Muscle of arm (tissue), 14 donors: ENCODE measurements at places on chromosomes 5 and 9.

DNA sequence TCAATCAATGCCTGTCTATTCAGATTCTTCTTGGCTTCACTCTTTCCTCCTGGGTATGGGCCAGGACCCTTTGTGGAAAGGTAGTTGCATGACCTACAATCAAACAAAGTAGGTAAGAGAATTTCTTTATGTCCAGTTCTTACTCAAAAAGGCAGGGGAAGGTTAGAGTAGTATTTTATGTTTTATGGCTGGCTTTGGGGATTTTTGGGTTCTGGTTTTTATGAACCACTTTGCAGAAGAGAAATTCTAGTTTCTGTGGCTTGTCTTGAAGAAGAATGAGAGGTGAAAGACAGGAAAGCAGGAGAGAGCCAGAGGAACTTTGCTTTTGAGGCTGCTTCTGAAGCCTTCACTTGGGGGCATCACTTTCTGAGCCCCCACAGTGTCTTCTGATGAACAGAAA is 14.7 kb upstream of the CRHBP start:
- DNase-seq: no peak

GRCh38 chr5:111348661-111349329 is 124.6 kb downstream of the CAMK4 start:
- DNase-seq: no peak

- DNase-seq: no peak
Observed at GRCh38 chr5:90136952-90137528, 272.5 kb downstream of the CETN3 start.

GRCh38 chr9:33809506-33809905 is 7.5 kb upstream of the UBE2R2 start:
- no peak for DNase-seq

GRCh38 chr9:126528111-126528510 is 85.6 kb upstream of the LMX1B start:
- DNase-seq: no peak

DNA sequence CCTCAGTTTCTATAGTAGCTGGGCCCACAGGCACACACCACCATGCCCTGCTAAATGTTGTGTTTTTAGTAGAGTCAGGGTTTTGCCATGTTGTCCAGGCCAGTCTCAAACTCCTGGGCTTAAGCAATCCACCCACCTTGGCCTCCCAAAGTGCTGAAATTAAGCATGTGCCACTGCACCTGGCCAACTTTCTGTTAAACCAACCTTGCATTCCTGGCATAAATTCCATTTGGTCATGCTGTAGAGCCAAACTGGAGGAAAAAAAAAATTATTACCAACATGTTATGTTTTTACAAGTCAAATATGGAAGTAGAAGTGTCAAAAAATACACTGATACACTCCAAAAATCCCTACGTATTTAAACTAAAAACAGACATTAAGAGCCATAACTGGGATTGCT is 54.1 kb downstream of the ERMP1 start:
- no peak for DNase-seq

GRCh38 chr5:174182111-174182510 is 136.6 kb downstream of the NSG2 start:
- DNase-seq: no peak

DNA sequence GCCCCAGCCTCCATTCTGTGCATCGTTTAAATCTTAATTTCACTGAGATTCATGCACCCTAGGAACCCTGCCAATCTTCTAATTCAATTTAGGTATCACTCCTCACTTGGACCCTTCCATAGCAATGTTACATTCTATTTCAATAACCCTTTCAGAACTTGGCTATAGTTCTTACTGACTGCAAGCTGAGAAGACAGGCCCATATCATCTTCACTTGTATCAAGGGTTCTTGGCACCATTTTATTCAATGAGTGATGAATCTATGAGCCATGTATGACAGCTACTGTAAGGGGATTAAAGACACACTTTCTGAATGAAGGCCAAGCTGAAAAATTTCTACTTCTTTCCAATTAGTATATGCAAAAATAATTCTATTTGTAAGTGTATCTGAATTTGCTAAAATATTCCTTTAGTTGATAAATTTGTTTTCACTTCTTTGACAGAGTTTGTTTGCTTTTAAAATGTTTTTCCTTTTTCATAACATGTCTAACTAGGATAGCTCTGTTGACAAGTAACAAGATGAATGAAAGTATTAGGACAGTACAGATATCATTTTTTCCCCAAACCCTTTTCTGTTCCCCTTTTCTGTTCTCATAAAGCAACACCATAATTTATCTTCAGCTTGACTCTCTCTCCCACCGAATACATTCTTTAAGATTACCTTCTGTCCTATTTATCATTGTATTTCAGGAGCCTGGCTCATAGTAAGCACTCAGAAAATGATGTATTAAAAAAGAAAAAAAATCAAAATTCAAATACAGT is 9.6 kb downstream of the ITGA2 start:
- no peak for DNase-seq

DNA sequence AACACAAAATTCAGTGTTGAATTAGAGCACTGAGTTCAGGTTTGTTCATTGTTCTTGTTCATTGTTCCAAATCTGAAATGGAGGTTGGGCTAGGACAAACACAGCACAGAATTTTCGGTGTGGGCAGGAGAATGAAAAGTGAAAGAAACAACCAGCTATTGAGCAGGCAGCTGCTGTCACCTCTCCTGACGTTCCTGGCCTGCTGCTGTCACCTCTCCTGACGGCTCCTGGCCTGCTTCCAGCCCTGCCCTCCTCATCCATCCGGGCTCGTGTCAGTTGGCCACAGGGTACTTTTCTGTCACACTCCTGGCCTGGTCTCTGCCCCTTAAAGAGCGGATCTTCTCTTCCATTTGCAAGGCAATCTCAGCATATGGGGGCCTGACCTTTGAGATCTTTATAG is 45.2 kb upstream of the CKMT2 start:
- DNase-seq: no peak

- no peak for DNase-seq
Observed at GRCh38 chr9:14907360-14907685, 2.9 kb downstream of the FREM1 start.

DNA sequence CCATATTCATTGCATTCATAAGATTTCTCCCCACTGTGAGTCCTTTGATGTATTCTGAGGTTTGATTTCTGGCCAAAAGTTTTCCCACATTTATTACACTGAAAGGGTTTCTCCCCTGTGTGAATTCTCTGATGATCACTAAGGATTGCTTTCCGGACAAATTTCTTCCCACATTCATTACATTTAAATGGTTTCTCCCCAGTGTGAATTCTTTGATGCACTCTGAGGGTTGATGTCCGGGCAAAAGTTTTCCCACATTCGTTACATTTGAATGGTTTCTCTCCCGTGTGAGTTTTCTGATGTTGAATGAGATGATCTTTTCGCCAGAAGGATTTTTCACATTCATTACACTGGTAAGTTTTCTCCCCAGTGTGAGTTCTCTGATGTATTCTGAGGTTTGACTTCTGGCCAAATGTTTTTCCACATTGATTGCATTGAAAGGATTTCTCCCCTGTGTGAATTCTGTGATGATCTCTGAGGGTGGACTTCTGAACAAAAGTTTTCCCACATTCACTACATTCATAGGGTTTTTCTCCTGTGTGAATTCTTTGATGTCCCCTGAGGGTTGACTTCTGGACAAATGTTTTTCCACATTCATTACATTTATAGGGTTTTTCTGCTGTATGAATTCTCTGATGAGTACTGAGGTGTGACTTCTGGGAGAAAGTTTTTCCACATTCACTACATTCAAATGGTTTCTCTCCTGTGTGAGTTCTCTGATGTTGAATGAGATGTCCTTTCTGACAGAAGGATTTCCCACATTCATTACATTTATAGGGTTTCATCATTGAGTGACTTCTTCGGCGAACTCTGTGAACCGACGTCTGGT is 18.8 kb downstream of the ZNF510 start:
- DNase-seq: no peak

GRCh38 chr5:180330810-180331646 is 22.1 kb downstream of the GFPT2 start:
- DNase-seq: no peak

DNA sequence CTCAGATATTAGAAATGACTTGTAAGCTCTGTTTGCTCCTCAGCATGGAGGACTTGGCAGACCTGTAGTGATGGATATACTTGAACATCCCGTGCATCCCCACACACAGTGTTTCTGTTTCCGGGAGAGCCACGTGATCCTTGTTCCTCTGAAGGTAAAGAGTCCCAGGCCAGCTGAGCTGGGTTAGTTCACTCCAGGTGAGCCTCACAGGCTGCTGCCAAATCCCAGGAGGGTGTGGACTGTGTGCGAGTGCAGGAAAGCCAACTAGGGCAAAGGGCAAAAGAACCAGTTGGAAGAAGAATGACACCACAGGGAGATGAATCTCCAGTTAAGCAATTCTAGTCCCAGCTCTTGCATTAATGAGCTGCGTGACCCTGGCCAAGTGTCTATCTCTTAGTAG is 10.4 kb upstream of the TOMM5 start:
- no peak for DNase-seq

GRCh38 chr9:79581794-79582193 is 10.0 kb downstream of the TLE4 start:
- DNase-seq: no peak

- no peak for DNase-seq
Observed at GRCh38 chr5:1881098-1881572, 1.6 kb downstream of the IRX4 start.

GRCh38 chr9:136964171-136964689 is 12.2 kb downstream of the LCN12 start:
- DNase-seq: no peak

DNA sequence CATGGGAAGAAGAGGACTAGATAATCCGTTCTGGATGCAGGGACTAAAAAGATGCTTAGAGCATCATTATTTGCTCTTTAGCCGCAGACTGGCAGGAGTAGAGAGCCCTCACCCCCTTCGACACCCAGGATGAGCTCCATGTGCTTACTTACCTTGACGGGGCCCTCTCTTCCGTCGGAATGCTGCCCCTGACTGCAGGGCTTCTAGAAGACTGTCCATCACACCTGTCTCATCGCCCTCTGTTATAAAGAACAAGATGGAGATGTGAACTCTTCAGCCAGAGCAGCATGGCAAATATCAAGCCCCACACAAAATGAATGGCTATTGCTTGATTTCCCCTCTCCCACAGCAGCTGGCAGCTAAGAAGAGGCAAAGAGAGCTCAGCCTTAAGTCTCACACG is 35.1 kb downstream of the PCDHGC5 start:
- DNase-seq: no peak

DNA sequence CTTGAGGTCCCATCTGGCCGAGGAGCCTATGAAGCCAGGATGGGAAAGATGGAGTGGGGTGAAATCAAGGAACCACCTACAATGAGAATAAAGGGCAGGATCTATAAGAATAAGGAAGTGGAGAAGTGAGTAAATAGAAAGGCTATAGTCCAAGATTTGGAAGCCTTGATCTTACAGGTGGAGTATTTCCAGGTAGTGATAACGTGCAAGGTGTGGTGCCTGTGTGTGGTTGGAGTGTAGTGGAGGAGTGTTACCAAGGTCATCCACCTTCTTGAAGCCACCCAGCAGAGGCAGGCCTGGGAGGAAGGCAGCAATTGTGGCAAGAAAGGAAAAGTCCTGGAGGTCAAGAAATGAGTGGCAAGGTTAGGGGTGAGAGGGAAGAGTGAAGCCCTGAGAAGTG is 72.9 kb downstream of the IQGAP2 start:
- DNase-seq: no peak

- DNase-seq: no peak
Observed at GRCh38 chr9:71191708-71192107, 70.3 kb upstream of the TRPM3 start.

DNA sequence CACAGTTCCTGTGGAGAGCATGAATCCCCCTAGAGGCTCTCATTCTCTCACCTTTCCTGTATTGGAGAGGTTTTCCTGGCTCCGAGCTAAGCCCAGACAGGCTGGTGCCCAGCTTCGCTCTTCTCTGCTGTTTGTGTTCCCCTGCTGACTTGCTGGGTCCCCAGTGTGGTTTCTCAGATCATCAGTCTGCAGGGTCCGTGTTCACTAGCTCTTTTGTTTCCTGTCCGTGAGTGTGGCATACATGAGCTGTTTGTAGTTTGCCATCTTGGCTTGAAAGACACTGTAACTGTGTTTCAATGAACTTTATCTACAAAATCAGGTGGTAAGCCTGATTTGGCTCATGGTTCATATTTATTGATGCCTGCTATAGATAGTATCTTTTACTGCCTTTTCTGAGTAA is 23.8 kb downstream of the LOX start:
- no peak for DNase-seq

DNA sequence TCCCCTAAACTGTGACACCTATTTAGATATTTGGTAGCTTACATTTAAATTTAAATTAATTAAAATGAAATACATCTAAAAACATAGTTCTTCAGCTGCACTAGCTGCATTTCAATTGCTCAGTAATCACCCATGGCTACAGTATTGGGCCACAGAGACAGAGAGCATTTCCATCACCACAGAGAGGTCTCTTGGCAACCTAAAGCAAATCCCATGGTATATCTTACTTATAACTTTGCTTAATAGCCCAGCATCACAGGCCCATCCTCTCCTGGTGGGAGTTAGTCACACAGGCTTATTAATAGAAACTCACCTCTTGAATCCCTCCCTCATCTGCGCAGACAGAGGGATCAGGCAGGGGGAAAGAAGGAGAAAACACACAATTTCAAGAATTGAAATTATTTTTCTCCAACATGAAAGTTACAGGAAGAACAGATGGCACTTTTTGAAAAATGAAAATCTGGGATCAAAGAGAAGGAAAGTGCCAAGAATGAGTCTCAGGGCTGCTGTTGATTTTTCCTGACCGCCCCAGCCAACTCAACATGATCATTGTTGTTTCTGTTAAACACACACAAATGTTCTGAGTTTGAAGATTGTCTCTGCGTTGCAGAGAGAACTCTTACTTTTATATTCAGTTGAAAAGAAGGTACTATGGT is 144.6 kb downstream of the CMYA5 start:
- DNase-seq: no peak

GRCh38 chr9:98564714-98565113 is 144.0 kb downstream of the GABBR2 start:
- no peak for DNase-seq

GRCh38 chr9:134827993-134828392 is 52.6 kb upstream of the FCN2 start:
- DNase-seq: no peak

GRCh38 chr9:136093346-136093986 is 1.6 kb downstream of the NACC2 start:
- DNase-seq: no peak

DNA sequence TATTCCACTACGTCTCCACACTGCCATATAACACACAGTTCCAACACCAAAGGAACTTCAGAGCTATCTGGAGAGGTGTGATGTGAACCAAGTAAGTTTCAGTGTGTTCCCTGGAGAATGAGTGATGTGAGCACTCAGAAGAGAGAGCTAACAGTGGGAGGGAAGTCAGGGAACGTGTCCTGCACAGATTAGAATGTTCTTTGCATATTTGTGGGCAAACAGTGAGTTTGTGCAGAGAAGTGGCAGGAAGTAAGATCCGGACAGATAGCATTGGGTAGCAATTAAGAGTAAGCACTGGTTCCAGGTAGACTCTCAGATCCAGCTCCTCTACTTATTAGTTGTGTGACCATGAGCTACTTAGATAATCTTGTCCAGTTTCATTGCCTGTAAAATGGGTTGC is 206.4 kb downstream of the PDZD2 start:
- no peak for DNase-seq
